ENCODE measurements at places on chromosomes 2 and 18.

DNA sequence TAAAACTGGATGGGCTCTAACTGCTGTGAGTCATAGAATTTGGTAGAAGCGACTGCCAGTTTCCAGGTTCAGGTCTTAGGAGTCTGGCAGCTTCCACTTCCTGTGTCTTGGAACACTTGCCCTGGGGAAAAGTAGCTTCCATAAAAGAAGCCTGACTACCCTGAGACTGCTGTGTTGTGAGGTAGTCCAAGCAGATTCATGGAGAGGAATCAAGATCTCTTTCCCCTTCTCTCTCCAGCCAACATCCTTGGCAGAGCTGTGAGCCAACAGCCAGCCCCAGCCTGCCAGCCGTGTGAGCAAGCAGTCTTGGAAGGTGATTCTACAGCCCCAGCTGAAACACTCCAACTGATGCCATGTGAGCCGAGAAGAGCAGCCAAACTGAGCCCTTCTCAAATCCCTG, 33.7 kb downstream of the SLC20A1 start:
- no peak for DNase-seq

DNA sequence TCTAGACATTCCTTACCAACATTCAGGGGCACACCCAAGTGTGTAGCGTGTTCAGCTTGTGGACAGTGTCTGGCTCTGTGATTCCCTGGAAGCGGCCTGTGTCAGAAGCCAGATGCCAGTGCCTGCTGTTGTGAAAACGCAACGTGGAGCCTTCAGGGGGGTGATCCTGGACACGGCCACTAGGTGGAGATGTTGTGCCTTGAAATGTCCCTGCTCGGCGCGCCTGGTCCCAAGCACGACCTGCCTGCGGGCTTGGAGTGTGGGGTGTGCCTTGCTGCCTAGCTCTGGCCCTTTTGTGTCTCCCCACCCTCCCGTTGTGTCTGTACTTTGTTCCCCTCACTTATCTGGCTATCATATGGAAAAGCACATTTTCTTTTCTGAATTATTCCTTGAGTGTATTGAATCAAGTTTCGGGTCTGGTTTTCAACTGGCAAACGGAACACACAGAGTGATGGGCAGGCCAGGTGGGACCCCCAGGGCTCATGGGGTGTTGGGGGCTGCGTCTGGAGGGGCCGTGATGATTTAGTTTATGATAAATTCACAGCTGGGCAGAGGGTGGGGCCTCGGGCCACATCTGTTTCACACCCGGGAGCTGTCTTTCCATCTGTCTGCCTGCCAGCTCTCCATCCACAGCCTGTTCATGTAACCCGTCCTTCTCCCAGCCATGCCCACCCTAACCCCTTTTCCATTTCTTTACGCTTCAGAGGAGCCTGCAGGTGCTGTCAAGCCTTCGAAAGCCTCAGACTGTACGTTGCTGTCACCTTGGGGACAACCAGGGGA, 95.5 kb downstream of the DYSF start:
- DNase-seq: no peak

DNA sequence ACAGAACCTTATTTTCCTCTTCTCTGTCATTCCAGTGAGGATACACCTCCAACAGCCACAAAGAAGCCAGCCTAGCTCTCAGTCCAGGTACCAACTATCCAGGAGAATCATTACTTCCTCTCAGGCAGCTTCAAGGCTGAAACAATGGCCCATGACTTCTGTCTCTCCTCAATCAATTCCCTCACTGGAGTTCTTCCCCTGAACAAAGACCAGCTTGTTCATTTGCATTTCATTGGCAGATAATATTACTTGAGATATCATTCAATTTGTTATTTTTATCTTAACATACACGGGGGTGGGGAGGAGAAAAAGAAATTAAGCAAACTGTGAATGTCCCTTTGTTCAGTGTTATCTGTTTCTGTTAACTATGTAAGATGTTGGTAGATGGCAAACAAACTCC, 44.0 kb downstream of the CCDC141 start:
- DNase-seq: no peak

DNA sequence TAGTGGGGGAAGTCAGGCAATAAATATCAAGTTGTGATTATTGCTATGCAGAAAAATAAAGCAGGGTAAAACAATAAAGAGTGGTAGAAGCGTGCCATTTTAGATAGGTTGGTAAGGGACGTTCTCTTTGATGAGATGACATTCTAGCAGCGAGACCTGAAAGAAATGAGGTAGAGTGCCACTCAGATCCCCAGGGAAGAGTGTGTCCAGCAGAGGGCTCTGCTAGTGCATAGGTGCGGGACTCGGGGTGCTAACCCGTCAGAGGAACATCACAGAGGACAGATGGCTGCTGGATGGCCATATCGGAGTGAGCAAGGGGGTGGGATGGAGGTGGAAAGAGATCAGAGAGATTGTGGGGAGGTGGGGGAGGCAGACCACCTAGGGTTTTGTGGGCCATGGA, 16.3 kb upstream of the GTF2A1L start:
- DNase-seq: no peak

DNA sequence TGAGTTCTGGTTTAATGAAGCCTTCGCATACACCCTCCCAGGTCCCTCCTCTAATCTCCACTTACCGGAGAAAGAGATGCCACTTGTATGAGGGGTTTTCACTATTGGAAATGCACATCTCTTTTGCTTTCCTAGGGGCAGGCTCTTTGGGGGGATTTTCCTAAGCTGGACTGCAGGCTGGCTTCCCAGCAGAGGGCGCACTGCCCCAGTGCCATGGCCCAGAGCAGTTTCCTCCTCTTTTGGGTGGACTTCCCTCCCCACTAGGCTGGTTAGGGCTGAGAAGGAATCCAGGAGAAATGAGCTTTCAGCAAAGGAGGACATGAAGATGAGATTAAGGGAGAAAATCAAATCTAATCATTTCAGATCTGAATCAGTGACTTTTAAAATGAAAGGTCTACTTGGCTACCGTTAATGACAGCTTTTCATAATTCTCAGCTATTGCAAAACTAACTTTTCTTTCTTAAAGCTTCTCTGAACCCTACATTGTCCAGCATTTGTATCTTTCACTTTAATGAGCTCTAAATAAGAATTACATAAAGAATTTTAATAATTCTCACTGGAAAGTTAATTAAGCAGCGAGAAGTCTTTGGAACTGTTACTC, 784.1 kb upstream of the FANCL start:
- no peak for DNase-seq

DNA sequence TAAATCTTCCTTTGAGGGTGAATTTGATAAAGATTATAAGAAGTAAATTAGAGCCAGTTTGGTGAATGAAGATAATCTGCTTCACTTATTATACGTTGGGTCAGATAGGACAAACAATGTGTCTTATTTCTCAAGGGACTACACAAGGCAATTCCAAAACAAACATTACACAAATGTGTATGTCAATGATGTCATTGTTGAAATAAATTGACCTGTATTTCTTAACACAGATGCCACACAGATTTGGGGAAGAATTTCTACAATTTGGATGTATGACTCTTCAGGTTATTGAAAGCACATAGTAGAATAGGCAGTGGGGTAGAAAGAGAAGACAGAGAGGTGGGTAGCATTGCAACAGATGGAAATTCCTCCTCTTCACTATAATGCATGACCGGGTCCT, 6.9 kb upstream of the CRIM1 start:
- no peak for DNase-seq

DNA sequence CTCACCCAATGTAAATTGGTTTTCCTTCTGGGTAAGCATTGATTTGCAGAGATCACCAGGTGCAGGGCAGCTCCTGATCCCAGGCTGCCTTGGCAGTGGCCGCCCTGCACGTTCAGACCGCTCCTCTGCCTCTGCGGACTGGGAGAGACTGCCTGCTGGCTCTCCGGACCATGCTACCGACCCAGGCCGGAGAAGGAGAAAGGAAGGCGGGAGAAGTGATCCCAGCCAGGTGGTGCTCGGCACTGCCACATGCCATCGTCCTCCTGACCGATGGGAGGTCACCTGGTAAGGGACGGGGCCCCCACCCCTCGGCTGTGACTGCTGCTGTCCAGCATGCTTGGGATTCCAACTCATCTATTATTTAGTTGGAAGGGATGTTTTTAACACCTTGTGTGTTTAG, 108.1 kb upstream of the POU3F3 start:
- DNase-seq: no peak

DNA sequence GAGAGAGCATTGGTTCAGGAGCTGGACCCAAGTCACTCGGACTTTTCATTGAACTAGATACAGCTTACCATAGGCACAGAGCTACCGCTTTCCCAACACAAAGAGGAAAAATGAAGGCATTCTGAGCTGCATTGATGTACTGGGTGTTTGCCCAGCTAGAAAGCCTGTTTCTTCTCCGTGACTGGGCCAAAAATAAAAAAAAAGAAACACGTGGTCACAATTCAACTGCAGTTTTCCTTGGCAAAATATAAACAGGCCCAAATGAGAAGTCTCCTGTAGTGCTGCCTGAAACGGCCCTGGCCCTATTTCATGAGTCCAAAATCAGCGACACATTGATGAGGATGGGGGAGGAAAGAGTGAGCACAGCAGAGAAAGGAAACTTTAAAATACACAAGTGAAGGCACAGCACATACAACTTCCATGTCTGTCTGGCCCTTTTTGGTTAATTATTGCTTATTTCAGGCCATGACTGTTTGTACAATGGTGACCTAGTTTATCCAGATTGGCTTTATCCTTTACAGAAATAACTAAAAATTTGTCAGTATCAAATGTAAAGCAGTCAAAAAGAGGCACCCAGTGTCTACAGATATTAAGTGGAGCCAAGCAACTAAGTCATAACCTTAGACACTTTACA, 179.7 kb downstream of the ICOS start:
- DNase-seq: no peak

- DNase-seq: no peak
Observed at GRCh38 chr18:48923746-48924629, 26.8 kb downstream of the SMAD7 start.

DNA sequence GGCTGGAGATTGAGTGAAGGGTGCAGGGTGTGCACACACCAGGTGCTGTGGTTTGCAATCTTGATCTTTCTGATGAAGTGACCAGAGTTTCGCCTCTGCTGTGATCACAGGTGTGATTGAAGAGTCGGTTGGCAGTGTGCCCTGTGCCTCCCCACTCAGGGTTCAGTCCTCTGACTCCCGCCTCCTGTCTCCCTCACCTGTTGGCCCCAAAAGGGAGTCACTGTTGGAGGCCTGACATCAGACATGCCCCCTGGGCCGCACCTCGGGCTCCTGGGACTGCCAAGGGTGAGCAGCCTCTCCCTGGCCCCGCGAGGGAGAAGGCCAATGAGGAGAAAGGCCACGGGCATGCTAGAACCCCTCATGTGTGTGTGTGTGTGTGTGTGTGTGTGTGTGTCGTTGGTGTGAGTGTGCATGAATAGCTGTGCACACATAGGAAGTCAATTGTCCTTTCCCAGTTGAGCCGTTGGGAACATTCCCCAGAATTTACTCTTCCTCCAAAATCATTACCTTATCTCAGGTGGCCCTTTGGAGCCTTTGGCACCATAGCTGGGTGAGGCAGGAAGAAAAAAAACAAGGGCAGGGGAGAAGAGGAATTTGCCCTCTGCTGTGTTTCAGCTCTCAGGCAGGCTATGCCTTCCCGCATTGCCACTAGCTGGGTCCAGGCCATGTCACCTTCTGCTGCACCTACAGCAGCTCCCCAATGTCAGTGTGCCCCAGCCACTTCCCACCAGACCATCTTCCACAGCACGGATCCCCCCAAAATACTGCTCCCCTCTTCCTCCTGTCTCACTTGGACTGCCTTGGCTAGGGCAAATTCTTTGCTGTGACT, 78.1 kb upstream of the LAPTM4A start:
- no peak for DNase-seq

- DNase-seq: no peak
Observed at GRCh38 chr2:46446871-46447568, 32.3 kb upstream of the TMEM247 start.

DNA sequence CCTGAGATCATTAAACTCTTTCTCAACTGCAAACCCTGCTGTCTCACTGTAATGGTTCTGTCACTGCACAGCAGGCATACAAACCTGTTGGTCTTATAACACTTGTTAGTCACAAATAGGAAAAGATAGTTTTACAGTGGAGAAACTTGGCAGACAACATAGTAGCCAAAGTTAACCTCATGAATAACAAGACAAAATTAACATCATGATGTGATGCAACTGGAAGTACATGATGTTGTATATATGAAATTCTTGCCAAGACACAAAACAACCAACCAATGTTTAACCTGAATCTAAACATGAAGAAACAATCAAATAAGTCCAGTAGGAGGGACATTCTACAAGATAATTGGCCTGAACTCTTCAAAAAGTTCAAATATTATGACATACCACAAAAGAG, 189.3 kb downstream of the RNF152 start:
- no peak for DNase-seq

DNA sequence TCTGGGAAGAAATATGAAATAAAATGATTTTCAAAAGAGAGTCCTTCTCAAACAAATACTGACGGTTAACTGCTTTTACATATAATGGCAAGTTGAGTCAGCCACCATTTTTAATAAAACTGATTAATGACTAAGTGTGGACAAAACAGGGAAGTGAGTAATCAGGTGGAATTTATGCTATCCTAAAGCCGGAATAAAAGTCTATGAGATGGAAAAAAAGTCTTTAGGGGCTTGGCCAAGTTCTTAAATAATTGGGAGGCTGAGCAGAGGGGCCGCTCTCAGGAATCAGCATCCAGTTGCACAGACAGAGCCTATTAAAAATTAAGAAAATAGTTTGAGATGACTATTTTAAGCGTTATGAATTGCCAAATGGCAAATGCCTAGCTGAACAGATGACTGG, 58.6 kb upstream of the AFF3 start:
- DNase-seq: no peak

DNA sequence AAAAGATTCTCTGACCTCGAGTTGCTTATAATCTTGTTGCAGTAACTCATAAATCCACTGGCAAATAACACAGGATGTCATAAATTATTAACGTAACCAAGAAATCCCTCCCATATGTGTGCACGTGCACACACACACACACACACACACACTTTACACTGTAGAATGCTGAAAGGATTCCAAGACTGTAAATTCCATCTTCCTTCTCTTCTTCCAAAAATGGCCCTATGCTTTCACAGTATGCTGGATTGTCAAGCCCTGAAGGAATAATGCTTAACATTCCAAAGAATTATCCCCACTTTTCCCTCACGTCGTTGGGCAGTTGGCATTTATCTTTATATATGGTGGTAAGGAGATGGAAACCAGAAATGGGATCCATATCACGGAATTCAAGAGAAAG, 117.5 kb upstream of the CRIM1 start:
- no peak for DNase-seq

DNA sequence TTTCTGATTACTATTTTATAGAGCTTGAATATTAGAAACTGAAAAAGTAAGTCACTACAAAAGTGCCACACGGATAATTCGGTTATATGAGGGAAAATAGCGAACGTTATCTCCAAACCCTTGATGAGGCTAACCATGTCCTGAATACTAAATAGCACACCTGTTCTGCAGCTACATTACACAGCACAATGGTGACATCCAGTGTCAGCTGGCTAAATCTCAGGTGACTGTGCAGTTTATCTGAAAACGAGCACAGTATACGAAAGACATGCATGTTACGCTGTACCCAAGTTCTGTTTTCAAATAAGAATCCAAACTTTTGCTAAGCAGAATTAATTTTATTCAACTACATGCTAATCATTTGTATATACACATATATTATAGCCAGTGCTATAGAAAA, 9.0 kb downstream of the CCDC68 start:
- DNase-seq: no peak

GRCh38 chr2:230234122-230234722, 8.7 kb downstream of the SP140 start:
- no peak for DNase-seq

- DNase-seq: no peak
Observed at GRCh38 chr2:241933179-241933911, 63.8 kb downstream of the RTP5 start.

Measured in brain pericyte (primary cell).